ENCODE measurements at places on chromosomes 7 and 10. TPM values are rescaled to one million over a fixed set of nuclear protein-coding genes. Genes with fewer than 3 reads are reported as not detected.

SVOPL gene
- not detected for total RNA-seq

MALRD1 gene
- not detected for total RNA-seq

UNCX gene
- not detected for total RNA-seq

INMT gene
- total RNA-seq, result not detected

MYPN gene
- total RNA-seq, result 3.0 TPM

ZNRF2 gene
- total RNA-seq, result 6.3 TPM

CALML5 gene
- not detected for total RNA-seq

CALML3 gene
- total RNA-seq, result not detected

PTN gene
- not detected for total RNA-seq

LDB1 gene
- 39.9 TPM for total RNA-seq

ZNF273 gene
- total RNA-seq, result 2.1 TPM

DLX6 gene
- total RNA-seq, result not detected

LBX1 gene
- not detected for total RNA-seq

CFAP43 gene
- 0.16 TPM for total RNA-seq

TMEM139 gene
- 1.6 TPM for total RNA-seq

CPA2 gene
- total RNA-seq, result not detected

WDR86 gene
- total RNA-seq, result 0.11 TPM

MYO1G gene
- total RNA-seq, result 0.16 TPM

ELFN1 gene
- total RNA-seq, result 0.23 TPM

LRRC61 gene
- total RNA-seq, result not detected

NEURL1 gene
- total RNA-seq, result 0.60 TPM

CCDC3 gene
- 1.2 TPM for total RNA-seq

All from A549 treated with Mapracorat at 1 μM for 4 hours (cell line).